NCI-H2081 (cell line): ENCODE measurements at places on chromosomes 12 and 14.

- no peak for DNase-seq
Observed at GRCh38 chr12:115667116-115667515, 610.4 kb downstream of the MED13L start.

DNA sequence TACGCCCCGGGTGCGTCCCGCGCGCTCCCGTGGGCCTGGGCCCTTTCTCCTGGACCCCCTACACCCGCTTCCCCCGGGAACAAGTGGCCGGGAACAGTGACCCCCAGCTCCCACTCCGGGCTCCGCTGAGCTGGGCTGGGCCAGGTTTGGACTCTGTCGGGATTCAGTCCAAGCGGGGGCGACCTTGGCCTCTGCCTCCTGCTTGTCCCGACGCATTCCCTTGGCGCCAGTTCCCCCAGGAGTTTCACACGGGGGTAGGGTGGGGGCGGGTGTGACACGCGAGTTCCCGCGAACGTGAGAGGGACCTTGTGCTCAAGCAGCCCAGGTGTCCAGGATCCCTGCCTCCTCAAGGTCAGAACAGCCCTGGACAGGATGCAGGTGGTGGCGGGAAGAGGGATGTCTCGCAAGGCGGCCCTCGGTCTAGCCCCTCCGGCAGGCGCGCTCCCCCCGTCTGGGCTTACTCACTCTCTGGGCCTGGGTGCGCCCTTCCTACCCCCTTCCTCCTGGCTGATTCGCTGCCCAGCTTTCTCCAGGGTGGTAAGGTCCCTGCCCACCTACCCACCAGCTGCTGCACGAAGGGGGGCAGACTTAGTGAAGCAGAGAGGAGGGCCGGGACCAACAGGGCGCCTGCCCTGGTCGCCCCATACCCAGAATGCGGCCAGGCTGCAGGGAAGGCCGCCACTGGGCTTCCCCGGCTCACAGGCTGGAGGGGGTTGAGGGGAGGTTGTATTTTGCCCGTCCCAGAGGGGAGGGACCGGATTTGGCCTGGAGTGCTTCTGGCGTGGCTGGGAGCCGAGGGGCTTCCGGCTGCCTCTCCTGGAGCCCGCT is 862 bp downstream of the CRIP2 start:
- peak; percentile 77 for DNase-seq

- DNase-seq = no peak
Observed at GRCh38 chr12:26195641-26196420, 458 bp downstream of the SSPN start.

- DNase-seq = no peak
Observed at GRCh38 chr14:49926803-49927202, 33.9 kb downstream of the ARF6 start.

DNA sequence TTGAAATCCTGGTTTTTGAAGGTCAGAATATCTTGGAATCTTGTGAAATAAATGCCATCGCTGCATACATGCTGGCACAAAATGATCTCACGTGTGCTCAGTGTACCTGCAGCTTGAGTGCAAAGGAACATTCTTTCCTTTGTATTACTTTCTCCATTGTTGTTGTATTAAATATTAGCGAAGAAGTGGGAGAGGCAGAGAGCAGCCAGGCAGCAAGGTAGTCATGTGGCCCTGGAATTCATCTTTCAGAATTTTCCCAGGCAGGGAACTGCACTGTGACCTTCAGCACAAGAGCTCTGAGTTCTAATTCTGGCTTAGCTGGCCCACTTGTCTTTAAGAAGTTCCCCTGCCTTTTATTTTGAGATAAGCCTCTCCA is 145.5 kb downstream of the PRKCH start:
- no peak for DNase-seq

DNA sequence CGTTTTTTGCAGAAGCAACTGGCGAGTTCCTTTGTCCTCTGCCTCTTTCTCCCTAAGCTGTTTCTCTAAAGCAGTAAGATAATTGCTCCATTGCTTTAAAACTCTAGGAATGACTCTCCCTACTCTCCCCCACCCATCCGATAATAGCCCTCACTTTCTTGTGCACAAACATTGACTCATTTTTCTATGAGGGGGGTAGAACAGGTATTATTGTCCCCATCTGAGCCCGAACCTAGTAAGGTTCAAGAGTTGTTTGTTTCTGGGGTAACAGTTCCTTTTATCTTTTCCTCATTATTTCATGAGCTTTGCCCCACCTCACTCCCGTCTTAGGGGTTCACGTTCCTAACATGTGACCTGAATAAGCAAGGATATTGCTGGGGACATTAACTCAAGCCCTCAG is 190.6 kb downstream of the EMP1 start:
- DNase-seq = no peak
